ENCODE measurements at places on chromosomes 5 and 9. TPM values are rescaled to one million over a fixed set of nuclear protein-coding genes. Genes with fewer than 3 reads are reported as not detected.

- DNase-seq = no peak
Observed at GRCh38 chr5:78761840-78762239, 113.3 kb upstream of the LHFPL2 start.

Gene OR1Q1
- not detected for total RNA-seq

GRCh38 chr5:4845221-4845620, 294.9 kb upstream of the ADAMTS16 start:
- no peak for DNase-seq

GRCh38 chr9:33455945-33456344, 8.6 kb upstream of the AQP3 start:
- no peak for DNase-seq

- no peak for DNase-seq
Observed at GRCh38 chr5:157159209-157159751, 6.8 kb downstream of the GARIN3 start.

GRCh38 chr5:17184588-17184987, 32.8 kb upstream of the BASP1 start:
- DNase-seq = no peak

- DNase-seq = no peak
Observed at GRCh38 chr9:122606587-122606986, 8.0 kb upstream of the OR1Q1 start.

DNA sequence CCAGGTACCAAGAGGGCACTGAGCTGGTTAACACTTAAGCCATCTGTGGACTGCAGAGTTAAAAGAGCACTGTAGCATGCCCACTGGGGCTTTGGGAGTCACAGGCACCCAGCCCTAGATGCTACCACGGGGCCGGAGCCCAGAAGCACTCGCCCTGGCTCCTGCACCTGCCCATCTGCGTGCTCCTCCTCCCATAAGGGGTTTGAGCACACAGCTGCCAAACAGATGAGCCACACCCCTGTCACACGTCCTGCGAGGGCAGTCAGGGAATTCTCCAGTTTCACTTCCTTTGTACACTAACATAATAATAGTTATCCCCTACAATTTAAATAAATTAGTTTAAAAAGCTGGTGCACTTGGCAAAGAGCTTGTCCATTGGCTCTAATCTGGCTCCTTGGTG, 4.5 kb upstream of the PCA3 start:
- no peak for DNase-seq

DNA sequence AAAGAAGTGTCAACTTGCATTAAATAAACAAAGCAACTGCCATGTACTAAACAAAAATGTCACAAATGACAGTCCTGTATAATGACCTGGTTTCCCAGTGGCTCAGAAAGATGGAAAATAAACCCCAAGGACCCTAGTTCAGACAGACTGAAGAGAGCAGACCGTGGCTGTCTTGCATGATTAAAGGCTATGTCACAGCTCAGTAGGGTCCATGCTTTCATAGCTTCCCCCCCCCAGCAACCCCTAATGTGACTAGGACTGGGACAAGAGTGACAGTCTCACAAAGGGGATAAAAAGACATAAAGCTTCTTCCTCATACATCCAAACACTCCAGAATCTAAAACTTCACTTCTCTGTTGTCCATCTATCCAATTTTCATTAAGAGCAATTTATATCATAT, 113.6 kb downstream of the NR6A1 start:
- no peak for DNase-seq

DNA sequence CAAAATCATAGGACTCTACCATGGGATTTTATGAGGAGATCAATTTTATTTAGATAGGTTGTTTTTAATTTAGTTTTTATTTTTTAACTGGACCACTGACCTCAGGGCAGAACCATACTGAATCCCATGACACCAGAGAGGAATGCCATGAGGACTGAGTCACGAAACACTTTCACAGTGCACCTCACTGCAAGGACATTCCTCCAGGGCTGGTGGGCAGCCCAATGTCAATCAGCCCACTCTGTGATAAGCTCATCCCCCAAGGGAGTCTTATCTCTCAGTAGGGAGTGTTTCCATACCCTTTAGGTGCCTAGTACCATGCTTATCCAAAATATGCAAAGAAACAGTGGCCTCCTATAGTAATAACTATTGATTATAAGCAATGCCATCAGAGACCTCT, 224.5 kb upstream of the CDH6 start:
- no peak for DNase-seq

GRCh38 chr9:114503009-114503408, 2.3 kb downstream of the WHRN start:
- no peak for DNase-seq

DNA sequence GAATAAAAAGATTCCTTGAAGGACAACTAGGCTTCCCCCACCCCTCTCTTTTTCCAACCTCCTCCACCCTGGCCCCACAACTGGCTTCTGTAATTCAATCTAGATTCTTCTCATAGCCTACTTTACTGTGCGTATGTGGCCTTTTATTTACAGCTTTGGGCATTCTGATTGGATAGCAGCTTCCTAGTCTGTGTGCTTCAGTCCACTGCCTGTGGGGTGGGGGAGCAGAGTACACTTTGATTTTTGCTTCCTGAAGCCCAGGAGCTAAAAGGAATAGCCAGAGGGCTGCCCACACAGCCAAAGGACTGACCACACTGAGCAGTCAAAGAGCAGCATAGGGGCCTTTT, 30.4 kb downstream of the RUSC2 start:
- no peak for DNase-seq

Gene COL15A1
- total RNA-seq = 38.7 TPM
